Stimulated activated CD4-positive, alpha-beta T cell treated with anti-CD3 and anti-CD28 coated beads, Interleukin-1b, Interleukin-23, amount 100 ng/mL, for 48 hours (primary cell): ENCODE measurements at places on chromosomes 11 and 22.
A peak's percentile ranks its signal among the peaks of the same experiment; 100 is the strongest.

GRCh38 chr22:18156878-18157713 lies 7.1 kb downstream of the USP18 start:
- DNase-seq: peak; percentile 64

- DNase-seq: no peak
Observed at GRCh38 chr11:6655790-6656583, at the start of gene DCHS1. Gene DCHS1 (minus strand): TSS chr11:6655809. CDS start chr11:6641613, 14,196 bp downstream.

GRCh38 chr22:35212009-35212408 lies 45.3 kb upstream of the HMGXB4 start:
- DNase-seq: no peak

DNA sequence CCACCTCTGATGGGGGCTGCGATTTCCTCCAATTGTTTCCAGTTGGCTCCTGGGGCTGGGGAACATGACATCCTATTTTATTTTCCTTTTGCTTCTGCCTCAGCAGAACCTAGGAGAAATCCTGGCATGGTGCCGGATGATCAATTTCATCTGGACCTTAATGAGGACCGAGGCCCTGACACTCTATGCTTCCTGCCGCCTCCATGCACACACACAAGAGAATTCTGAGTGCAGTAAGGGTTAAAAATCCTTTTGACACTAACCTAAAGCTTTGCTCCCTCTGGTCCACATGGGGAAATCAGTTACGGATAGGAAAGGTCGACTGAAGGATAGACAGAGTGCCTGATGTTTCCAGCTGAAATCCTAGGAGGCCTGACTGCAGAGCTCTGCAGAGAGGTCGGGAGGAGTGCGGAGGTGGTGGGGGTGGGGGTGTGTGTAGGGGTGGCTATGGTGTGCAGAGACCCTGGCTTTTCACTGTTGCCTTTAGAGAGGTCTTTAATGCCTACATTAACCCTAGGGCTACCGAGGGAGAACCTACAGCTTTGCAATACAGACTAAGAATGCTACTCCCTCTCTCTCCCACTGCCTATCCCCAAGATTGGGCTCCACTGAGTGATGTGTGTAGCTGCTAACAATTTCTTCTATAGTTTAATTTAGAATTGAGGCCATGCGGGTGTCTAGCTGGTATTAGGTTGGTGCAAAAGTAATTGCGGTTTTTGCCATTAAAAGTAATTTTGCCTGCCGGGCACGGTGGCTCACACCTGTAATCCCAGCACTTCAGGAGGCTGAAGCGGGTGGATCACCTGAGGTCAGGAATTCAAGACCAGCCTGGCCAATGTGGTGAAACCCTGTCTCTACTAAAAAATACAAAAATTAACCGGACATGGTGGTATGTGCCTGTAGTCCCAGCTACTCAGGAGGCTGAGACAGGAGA lies 53.6 kb upstream of the INCENP start:
- DNase-seq: no peak

GRCh38 chr11:8317159-8317558 lies 53.5 kb upstream of the LMO1 start:
- DNase-seq: no peak

DNA sequence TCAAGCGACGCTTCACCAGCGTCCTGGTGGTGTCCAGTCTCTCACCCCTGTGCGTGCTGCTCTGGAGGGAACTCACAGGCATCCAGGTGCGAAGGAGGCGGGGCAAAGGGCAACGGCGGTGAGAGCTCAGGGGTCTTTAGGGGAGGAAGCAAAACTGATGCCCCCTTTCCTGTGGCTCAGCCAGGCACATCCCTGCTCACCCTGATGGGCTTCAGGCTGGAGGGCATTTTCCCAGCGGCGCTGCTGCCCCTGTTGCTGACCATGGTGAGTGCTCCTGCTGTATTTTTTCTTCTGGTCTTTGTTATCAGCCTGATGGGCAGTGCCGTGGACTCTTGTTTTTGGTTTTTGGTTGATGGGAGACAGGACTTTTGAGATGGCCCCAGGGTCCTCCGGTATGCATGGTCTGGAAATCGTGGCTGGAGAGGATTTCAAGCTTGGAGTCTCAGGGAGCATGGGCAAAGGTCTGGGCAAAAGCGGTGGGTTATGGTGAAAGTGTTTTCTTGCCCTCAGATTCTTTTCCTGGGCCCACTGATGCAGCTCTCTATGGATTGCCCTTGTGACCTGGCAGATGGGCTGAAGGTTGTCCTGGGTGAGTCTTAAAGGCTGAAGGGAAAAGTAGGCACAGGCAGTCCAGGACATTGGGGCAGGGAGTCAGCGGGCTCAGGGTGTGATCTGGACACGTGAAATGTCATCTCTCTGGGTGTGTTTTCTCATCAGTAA lies 695 bp downstream of the RCE1 start:
- no peak for DNase-seq

- DNase-seq: no peak
Observed at GRCh38 chr22:19645391-19645790, 68.9 kb upstream of the SEPTIN5 start.

DNA sequence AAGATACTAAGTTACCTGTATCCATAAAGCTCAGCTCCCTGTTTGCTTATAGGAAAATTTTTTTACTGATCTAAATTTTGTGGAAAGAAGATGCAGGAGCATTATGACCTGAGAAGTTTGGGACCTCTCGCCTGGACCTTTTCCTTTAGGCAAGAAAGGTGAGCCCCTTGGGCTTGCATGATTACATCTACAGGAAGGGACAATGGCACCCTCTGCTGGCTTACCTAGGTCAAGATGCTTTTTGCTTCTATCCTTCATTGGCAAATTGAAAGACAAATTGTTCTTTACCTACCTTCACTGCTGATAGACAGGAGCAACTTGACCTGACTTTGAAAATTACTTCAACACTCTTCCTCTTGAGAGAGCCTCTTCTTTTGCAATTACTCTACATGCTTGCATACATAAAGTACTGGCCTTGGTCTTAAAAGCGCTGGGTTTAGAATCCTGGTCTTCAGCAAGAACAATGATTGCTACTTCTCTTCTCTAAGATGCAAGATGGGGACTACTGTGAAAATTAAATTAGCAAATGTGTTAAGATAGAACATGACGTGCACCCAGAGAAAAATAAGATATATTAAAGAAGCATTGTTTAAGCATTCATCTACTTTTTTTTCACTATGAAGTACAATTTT lies 147.2 kb downstream of the TRPC6 start:
- no peak for DNase-seq

DNA sequence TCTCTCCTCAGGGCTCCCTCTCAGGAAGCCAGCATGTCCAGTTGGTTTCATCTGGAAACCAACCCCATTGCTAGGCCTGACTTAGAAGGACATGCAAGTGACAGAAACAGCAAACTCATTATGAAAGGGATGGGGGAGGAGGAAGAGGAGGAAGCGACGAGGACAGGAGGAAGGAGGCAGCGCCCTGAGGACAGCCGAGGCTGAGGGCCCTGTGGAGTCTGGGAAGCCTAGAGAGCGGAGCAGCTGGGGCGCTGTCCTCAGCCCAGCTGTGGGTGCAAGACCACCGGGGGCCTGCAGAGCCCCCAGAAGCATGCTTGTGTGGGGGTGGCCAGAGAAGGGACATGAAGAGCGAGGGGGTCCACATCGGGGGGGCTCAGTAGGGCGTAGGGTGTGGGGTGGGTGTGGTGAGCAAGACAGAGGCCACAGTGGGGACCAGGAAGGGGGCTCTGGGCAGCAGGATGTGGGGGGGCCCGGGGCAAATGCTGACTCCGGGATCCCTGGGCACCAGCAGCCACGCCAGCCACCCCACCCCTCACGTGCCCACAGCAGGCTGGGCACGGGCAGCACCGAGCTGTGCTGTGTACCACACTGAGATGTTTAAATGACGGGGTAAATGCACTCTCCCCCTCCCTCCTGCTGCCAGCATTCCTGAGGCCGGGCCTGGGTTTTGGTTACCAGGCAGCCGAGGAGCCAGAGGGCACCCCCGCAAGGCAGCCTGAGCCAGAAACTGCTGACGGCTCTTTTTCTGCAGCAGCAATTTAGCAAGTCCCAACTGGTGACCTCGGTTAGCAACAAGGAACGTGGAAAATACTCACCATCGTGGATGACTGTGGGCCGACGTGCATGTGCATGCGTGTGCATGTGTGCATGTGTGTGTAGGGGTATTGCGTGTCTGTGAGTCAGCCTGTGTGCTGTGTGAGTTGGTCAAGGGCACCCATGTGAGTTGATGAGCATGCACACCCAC lies 82.7 kb upstream of the LINC01488 start:
- no peak for DNase-seq

DNA sequence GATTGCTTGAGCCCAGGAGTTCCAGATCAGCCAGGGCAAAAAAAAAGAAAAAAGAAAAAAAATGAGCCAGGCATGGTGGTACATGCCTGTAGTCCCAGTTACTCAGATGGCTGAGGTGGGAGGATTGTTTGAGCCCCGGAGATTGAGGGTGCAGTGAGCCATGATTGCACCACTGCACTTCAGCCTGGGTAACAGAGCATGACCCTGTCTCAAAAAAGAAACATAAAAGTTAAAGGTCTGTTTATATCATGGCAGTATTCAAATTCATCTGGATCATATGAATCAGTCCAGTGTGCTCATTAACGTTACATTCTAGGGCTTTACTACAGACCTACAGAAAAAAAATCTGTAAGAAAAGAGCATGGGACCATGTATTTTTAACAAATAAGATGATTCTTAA lies 13.9 kb downstream of the HSD17B12 start:
- DNase-seq: no peak

DNA sequence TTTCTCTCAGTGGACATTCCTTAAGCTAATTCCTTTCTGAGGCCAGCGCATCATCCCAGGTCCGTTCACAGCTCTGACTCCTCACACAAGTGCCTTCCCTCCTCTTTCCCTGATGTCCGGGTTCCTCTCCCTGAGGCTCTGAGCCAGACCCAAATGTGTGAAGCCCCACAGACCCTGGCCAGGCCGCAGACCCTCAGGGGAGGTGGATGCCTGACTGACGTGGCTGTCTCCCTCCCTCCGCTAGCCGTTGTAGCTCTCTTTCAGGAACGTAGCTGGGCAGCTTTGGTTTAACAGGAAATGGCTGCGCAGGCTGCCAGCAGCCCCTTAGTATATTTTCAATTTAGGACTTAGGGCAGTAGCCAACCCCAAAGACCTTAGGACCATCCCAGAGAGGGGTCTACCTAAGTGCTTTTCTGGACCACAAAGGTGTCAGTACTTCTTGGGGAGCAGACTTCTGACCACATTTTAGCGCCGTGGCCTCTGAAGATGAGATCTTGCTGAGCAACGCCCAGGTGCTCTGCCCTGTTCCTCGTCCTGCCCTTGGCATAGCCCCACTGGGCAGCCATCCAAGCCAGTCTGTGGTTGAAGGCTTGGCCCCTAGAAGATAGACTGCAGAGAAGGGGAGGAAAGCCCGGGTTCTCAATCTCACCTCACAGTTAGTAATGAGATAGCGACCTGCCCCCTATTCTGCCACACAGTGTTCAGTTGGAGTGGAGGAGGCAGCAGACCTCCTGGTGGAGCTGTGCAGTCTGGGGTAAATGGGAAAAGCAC lies 27.0 kb downstream of the MYBPC3 start:
- no peak for DNase-seq

DNA sequence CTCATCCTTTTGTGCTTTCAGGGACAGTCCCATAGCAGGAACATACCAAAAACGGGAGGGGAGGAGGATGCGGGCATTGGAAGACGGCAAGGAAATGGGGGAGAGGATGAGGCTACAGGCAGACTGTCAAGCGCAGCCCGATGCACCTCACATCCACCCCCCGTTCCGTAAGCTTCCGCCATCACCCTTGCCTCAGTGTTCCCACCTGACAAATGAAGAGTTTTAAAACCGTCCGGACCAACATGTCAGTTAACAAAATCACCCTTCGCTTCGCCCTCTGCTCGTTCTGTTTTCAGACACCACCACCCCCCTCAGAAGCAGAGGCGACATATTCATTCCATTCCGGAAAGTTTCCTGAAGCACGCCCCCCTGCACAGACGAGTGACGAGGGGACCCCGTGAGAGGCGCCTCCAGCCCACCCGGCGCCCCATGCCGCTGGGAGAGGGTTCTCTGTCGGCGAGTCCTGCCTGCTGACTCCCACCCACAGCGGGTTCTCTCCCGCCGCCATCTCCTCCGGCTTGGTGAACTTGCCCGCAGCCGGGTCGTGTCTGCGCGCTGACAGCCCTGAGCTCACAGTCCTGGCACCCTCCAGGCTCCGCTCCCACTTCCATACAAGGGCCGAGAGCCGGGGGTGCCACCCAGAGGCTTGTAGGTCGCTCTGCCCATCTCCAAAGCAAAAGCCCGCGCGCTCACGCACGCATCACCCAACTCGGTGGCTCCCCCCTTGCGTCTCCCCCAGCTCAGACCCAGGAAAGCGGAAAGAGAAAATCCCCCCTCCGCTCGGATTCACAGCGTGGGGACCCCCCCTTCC lies 1.5 kb downstream of the IGSF9B start:
- DNase-seq: peak; percentile 62

DNA sequence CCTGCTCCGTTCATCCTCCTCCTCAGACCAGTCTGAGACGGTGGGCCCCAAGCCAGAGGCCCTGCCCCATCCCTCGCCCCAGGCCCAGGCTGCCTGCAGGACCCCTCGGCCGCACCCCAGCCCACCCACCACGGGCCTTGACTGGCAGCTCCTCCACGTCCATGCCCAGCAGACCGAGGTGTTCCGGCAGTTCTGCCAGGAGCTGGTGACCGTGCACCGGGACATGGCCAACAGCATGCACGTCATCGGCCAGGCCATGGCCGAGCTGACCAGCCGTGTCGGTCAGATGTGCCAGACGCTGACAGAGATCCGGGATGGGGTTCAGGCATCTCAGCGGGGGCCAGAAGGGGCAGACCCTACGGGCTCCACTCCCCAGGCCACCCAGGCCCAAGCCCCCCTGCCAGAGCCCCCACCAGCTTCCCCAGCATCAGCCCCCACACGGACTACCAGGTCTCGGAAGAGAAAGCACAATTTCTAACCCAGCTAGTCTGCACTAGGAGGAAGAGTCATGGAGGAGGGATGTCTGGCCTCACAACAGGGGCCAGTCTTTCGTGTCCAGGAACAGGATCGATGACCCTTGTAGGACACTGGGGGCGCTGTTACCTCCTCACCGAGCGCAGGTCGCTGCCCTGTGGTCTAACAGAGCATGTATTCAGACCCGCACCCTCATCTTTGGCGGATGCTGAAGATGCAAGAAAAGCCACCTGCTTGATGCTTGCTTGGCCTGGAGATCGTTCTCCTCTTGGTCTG lies 66.3 kb downstream of the PRDM11 start:
- DNase-seq: no peak

DNA sequence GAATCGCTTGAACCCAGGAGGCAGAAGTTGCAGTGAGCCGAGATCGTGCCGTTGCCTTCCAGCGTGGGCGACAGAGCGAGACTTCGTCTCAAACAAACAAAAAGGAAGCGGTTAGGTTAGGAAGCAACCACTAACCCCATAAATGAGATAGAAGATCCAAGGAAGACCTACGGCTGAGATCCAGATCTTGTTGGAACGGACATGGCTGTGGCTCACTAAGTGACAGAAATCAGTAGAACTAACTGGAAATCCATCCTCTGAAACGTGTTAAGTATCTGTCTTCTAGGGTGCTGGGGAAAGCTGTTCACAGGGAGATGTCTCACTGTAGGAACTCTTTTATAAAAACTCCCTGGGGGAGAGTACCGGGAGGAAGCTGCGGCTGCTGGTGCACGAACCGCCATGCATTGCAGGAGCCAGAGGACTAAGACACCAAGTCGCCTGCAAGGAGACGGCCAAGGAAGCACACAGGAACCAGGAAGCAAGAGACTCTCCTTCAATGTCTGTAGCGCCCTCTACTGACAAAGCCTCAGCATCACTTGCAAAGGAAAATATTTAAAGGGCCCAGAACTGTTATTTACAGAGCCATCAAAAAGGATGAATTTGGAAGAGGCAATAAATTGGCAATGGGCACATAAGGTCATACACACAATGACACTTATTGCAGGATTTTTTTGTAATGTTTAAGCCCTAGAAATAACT lies 16.9 kb upstream of the SPTY2D1 start:
- peak; percentile 36 for DNase-seq
